Activated CD4-positive, alpha-beta T cell treated with anti-CD3 and anti-CD28 coated beads, Interleukin-2, amount 10 ng/mL, durations not matched to agents 7 days and 5 days (primary cell): ENCODE measurements at places on chromosomes 16 and 17. TPM values are rescaled to one million over a fixed set of nuclear protein-coding genes. Genes with fewer than 3 reads are reported as not detected.

DNA sequence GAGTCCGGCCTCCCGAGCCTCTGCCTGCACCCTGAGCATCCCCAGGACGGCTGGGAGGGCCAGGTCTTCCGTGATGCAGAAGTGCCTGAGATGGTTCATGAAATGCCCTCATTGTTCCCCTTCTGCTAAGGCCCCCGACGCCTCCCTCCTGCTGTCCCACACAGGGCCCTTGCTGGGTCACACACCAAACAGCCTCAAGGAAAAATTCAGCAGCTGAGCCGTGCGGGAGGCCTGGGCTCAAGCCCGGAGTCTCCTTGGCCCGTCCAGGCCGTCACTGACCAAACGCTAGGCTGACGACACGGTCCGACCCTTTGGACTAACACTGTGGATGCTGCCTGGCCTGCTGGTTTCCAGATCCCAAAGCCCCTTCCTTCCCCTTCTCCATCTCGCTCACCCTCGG lies 90.2 kb downstream of the RTN4RL1 start:
- no peak for DNase-seq

DNA sequence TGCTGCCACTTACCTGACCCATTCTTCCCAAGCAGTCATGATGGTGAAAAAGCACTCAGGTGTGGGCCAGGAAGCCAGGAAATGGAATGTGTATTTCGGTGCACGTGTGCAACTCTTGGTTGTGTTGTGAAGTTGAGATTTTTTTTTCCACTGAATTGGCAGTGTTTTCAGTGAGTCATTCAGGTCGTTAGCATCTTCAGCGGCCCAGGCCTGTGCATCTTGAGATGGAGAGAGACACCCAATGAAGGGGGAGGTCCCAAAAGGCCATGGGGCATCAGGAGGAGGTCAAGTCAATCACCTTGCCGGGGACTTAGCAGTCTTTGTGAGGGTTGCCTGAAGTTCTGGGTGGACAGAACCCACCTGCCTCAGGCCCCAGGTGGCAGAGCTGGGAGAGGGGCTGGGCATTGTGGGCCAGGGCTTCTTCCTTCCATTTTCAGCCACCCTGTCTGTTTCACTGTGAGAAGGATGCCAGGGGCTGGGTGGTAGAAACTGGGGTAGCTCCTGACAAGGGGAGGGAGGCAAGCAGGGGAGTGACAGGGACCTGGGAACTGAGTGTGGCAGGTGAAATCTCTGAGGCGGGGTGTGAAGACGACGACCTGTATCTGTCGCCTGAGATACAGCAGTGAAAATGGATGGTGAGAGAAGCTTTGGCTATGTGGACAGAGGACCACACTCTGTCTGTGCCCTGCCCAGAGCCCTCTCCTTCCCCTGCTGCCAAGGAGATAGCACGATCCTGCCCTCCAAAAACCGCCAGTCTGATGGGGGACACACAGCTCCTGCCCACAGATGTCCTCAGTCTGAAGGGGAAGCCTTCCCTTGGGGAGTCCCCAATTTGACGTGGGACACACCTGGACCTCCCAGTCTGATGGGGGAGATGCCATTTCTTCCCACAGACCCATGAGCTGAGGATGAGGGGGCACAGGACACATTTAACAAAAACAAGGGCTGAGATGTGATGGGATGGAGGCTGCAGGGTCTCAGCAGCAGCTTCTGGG lies 11.9 kb downstream of the TBKBP1 start:
- peak; percentile 48 for DNase-seq

The CCL17 gene
- total RNA-seq: 0.42 TPM

GRCh38 chr17:66952031-66952524 lies 12.4 kb upstream of the CACNG4 start:
- no peak for DNase-seq
